ENCODE measurements at places on chromosomes 7 and 10.

DNA sequence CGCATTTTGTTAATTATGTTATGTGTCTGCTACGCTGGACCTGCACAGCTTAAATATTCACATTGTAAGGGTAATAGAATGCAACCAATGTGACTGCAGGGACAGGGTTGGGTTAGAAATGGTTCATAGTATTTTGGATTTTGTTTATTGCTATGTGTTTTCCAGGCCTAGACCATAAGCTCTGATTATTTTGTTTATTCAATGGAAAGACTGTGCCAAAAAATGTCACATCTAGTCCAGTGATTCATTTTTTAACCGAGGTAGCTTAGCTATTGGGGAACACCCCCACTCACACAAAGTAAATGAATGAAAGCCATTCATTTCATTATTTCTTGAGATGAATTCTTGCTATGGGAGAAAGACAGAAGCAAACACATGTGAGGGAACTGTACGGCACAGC is 516.5 kb upstream of the ANKRD30A start:
- DNase-seq, result no peak

DNA sequence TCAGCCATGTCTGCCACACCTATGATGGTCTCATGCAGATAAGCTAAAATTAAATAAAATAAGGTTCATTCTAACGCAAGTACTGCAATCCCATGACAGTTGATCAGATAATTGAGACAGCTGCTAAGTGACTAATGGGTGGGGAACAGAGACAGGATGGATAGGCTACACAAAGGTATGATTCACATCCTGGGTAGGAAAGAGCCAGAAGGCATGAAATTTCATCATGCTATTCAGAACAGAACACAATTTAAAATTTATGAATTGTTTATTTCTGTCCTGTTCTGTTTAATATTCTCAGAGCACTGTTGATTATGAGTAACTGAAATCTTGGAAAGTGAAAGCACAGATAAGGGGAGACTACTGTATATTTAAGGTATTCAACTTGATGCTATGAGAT is 381.8 kb upstream of the SORCS1 start:
- no peak for DNase-seq

DNA sequence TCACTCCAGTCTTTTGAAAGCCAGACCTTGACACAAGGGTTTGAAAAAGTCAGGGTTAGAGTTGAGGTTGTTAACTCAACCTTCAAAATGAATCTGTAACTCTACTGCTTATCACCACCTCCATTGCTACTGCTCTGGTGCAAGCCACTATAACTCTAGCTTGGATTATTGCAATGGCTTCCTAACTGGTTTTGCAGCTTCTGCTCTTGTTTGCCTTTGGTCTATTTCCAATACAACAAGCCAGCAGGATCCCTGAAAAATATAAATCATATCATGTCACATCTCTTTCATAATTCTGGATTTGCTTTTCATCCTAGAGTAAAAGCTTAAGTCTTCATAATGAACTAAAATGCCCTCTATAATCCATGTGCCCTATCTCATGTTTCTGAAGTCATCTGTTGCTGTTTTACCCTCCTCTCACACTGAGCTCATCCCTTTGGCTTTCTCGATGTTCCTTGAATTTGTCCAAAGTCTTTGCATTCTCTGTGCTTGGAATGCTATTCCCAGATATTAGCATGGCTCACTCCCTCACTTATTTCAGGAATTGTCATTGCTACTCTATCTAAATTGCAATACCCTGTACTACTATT is 10.9 kb downstream of the TAS2R60 start:
- DNase-seq, result no peak

DNA sequence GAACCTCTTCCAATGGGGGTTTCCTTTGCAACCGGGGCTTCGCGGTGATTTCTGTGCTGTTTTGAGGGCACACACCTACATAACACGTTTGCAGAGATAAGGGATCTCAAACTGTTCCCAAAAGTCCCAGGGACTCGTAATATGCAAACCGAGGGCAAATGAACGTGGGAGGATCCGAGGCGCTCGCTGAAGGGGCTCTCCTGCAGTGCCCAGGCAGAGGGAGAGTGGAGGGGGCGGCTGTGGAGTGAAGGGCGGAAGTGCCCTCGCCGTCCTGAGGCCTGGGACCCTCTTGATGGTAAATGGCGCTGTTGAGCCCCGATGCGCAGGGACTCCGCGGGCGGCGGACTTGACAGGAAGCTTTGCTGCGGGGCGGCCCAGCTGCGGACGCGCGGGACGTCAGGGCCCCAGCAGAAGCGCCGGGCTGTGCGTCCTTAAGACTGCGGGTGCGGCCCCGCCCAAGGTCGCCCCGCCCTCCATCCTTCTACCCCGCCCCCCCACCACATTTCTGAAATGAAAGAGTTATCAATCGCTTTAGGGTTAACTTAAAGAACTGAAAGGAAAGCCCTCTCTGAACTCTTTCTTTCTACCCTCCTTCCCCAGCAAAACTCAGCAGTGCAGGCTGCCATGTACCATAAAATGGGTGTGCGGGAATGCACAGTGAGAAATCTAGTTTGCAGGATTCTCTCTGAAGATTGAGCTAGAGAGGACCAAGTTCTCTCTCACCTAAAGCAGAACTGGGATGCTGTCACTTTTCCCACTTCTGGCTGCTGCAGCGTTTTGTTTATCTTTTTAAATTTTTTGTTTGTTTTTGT is 151.8 kb upstream of the YAE1 start:
- no peak for DNase-seq

GRCh38 chr7:28573059-28573553 is 160.8 kb downstream of the CREB5 start:
- DNase-seq, result no peak

- DNase-seq, result no peak
Observed at GRCh38 chr7:141685285-141686023, 16.5 kb downstream of the DENND11 start.

DNA sequence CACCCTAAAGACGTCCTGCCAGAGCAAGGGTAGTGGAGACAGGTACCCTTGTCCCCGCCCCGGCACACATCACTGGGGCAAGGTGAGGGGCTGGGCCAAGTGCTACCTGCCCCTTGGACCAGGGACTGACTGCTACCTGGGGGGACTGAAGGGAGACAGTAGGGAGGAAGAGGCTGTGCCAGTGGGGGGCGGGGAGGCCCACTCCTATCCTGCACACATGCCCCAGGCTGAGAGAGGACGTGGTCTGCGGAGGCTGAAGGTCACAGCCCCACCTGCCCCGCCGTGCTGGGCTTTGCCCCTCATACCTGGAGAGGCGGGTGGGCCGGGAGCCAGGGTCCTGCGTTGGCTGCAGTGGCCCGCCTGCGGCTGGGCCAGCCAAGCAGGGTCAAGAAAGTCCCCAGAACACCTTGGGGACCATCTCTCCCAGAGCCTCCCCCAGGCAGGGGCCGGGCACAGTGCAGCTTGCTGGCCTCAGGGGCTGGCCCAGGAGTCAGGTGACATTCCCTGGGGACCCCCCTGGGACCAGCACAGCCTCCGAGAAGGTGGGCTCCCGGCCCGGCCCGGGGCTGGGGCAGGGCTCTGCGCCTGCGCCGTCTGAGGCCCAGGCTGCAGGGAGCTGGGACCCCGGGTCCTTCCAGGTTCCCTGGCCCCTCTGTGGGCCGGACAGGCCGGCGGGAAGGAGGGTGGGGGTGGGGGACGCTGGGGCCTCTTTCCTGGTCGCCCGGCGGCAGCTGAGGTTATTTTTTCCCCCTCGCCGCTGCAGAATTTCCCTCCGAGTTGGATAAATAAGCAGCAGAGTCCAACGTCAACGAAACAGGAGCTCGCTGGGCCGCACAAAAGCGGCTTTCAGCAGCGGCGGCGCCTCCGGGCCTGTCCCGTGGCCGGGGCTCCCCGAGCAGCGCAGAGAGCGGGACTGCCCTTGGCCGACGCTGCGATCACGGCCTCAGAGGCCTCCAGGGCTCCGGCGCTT is 9.8 kb upstream of the FZD9 start:
- no peak for DNase-seq

DNA sequence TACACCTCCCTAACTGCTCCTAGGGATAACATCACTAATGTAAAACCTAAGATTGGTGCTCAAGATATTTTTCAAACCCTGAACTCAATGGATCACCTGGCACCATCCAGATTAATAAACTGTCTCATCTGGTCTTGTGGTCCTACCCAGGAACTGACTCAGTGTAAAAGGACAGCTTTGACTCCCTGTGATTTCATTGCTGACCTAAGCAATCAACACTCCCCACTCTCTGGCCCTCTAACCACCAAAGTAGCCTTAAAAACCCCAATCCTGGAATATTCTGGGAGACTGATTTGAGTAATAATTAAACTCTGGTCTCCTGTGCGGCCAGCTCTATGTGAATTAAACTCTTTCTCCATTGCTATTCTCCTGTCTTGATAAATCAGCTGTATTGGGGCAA is 6.2 kb upstream of the USP54 start:
- no peak for DNase-seq

DNA sequence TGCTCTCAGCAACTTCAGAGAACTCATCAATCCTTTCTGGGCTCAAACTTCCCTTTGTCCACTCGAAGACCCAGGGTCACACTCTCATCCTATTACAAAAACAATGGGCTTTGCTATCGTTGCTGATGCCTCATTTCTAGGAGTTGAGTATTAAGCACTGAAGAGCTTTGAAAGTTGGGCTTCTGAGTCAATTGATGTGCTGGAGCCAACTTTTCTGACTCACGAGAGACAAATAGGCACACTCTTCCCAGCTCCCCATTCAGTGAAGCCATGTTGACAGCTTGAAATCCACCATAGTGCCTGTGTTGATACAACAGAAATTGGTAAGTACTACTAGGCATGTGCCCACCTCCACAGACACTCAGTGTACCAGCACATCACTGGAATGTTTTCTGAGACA is 97.5 kb upstream of the PRSS58 start:
- DNase-seq, result no peak

DNA sequence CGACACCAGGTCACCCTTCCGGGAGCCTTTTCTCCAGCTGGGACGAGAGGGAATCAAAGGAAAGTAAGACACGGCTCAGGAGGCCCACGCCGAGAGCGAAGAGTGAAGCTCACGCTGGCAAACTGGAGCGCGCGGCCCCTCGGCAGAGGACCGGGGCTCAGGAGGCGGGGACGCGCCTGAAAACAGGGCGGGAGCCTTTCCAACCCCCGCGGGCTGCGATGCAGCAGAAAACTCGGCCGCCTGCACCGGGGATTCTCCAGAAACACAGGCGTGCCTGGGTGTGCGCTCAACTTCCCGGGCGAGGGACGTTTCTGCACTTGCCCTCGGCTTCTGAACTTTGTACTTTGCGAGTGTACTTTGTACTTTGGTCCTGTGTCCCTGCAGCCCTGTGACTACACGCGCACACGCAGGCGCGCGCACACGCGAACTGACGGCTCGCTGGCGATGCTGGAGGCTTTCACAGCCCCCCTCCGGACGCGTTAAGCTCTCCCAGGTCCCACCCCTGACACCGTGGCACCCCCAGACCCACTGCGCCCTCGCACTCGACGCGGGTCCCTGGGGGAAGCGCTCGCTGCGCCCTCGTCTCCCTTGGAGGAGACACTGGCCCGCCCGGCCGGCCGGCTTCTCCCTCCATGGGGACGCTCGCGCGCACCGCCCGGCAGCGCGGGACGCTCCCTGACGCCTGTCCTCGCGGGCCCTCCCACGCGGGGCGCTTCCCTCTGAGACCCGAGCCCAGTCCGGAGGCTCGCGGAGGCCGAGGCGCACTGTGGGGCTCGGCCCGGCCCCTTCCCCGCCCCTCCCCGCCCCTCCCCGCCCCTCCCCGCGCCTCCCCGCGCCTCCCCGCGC is 588 bp upstream of the PAOX start:
- DNase-seq, result no peak

GRCh38 chr10:123275136-123275564 is 120.9 kb downstream of the BUB3 start:
- no peak for DNase-seq

GRCh38 chr10:6838118-6838517 is 258.0 kb upstream of the PRKCQ start:
- no peak for DNase-seq

GRCh38 chr10:125002423-125003145 is 60.7 kb downstream of the ZRANB1 start:
- no peak for DNase-seq

- no peak for DNase-seq
Observed at GRCh38 chr7:78055001-78055573, 256.5 kb downstream of the PHTF2 start.

GRCh38 chr7:132141109-132141508 is 435.2 kb downstream of the PLXNA4 start:
- no peak for DNase-seq

- no peak for DNase-seq
Observed at GRCh38 chr7:16630654-16631053, 14.9 kb downstream of the ANKMY2 start.

- no peak for DNase-seq
Observed at GRCh38 chr7:36232971-36233550, 80.0 kb downstream of the EEPD1 start.

DNA sequence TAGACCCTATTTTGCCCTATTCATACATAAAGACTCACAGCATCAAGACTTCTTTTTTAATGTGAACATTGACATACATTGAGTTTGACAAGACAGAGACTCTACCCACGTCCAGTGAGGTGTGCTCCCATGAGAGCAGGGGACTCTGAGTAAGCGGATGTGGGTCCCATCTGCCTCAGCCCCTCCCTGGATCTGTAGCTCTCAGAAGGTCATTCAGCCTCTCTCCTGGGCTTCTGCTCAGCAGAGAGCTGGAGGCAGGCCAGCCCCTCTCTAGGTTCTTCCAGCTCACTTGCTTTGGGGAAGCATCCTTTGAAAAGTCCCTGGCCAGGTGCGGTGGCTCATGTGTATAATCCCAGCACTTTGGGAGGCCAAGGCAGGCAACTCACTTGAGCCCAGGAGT is 146.9 kb upstream of the ZMIZ1 start:
- DNase-seq, result no peak

GRCh38 chr10:4189281-4189680 is 404.3 kb upstream of the KLF6 start:
- no peak for DNase-seq

DNA sequence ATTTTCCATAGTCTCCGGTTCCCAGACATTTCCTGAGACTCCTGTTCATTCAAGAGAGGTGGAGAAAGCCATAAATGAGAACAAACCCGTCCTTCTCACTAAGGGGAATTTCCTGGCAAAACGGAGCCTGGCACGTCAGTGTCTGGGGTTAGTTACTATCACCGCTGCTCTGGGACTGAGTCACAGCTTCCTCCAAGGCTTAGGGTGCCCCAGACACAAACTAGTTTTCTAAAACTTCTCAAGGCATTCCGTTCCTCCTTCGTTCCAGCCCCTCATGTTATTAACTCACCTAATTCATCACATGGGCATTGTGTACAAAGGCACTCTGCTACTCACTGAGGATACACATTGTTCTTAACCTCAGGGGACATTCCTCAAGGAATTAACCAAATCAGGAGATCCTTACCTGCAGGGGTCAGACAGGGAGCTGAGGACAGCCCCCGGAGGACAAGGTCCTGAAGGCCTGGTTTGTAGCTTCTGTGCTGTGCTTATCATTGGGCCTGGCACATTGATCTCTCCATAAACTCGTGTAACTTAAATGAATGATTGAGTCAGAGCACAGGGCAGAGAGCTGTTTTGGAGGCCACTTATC is 103.0 kb upstream of the KLF6 start:
- peak; percentile 93 for DNase-seq
